ENCODE measurements at places on chromosomes 3 and 15. TPM values are rescaled to one million over a fixed set of nuclear protein-coding genes. Genes with fewer than 3 reads are reported as not detected.

- DNase-seq = peak; percentile 47
Observed at GRCh38 chr15:39230205-39230907, 350.5 kb upstream of the THBS1 start.

- DNase-seq = peak; percentile 57
Observed at GRCh38 chr3:29329986-29330890, 49.4 kb downstream of the RBMS3 start.

DNA sequence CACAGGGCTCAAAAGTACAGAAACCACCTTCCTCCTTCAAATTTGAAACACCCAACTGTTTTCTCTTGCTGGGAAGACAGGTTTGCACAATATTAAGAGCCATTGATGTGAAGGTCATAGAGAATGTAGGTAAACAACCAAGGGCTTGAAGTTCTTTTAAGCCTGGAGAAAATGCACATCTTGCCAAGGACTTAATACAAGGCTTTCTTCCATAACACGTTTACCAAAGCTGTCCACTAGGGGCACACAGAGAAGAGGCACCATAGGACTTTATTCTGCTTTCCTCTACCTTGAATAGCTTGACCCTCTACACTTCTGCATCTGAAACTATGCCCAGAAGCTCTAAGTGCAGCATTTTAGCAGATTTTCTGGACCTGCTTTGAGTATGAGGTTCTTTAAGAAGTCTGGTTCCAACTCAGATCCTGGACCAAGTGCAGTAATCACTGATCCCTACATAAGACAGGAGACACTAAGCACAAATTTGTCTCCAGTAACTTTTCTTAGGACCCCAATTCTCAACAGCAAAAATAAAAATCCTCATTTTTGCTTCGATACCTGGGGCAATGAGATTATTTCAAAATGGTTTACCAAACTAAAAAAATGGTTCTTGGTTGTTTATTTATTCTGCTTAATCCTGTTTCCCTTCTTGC, 138.0 kb downstream of the FBN1 start:
- DNase-seq = peak; percentile 70

GRCh38 chr3:122208579-122208978, 25.1 kb downstream of the CASR start:
- no peak for DNase-seq

DNA sequence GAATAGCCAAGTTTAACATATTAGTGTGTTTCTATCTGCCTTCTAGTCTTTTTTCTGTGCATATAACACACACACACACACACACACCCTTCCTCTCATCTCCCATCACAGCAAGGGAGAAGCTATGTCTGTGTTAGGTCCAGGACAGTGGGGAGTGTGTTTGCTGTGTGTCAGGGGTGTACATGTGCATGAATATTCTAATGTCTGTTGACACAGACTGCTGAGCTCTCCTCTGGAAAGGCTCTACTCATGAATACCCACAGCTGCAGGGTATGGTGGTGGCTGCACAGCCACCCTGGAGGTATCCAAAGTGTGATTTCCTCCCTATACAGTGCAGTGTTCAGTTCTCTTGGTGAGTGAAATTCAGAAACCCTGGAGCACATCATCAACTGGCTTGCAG, 42.9 kb downstream of the ARNT2 start:
- DNase-seq = no peak

DNA sequence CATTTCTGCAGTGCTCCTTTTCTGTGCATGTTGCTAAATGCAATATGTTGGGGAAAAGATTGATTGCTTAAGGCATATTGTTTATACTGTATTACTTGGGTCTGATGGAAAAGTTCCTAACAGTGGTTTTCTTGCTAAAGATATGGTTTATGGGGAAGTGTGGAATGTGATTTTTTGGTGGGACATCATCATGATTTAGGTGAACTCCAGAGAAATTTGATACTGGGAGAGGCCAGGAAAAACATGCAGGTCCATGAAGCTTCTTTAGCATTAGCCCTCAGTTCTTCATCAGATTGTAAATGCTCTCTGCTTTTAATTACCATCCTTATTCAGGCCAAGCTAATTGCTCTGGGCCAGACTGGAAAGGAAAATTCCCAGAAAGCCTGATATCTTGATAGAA, 147.5 kb downstream of the LRTM1 start:
- DNase-seq = no peak

DNA sequence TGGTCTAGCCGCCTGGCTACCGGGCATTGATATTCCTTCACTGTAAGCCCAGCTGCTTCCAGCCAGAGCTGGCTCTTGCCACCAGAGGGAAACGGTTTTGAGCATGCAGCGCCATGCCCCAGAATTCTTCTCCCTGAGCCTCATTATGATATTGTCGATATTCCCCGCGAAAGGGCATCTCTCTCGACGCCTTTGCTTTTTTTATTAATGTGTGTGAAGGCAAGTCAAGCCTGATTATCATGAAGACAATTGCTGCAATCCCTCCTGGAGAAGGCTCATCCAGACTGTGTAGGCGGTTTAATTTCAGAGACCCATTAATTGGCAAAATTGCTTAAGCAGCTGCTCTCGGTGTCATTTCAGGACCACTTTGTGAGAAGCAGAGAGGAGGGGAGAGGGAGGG, 321.2 kb upstream of the TLE3 start:
- peak; percentile 29 for DNase-seq

GRCh38 chr15:86615411-86615810, 535.7 kb downstream of the AGBL1 start:
- no peak for DNase-seq

DNA sequence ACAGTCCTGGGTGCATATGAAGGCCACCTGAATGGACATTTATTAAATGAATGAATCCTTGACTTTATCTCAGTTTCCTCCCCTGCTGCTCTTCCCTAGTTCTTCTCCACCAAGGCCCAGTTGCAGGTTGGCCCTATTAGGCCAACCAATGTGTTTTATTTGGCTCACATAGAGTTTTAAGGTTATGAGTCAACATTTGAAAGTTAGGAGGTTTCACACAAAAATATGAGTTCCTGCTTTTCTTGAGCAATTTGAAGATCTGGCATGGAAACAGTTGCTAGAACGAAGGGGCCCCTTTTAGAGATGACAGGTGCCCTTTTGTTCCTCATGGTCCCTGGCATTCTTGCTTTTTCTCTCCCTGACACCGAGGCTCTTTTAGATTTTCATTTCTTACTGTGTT, 83.0 kb upstream of the PDZRN3 start:
- DNase-seq = no peak

DNA sequence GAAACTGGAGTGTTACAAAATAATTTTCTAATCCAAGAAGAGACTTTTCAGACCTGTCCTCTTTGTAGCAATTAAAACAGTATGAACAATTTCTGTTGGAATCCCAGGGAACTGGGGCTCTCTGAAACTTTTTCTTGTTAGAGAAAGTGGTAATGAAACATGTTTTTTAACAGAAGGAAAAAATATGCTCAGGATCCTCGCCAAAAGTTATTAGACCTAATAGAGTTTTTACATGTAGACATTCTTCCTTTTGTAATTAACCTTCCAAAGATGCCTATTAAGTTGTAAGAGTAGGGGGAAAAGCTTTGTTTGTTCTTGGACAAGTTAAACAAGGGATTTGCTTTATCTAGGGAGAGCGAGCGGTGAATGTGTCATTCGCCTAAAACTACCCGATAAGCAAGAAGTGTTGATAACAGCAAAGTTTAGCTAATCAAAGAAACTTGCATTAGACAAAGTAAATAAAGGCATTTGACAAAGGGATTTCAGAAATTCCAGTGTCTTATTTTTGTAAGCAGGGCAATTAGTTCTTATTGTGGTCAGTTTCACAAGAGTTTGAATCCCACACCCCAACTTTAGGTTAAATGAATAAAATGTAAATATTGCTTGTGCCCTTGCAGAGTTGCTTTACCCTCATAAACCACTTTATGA, 2.3 kb downstream of the RARB start:
- DNase-seq = peak; percentile 36

DNA sequence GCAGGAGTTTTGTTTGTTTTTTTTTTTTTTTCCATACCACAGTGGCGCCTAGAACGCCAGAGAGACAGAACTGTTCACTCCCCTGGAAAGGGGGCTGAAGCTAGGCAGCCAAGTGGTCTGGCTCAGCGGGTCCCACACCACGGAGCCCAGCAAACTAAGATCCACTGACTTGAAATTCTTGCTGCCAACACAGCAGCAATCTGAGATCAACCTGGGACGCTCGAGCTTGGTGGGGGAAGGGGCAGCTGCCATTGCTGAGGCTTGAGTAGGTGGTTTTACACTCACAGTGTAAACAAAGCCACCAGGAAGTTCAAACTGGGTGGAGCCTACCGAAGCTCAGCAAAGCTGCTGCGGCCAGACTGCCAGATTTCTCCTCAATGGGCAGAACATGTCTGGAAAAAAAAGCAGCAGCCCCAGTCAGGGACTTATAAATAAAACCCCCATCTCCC, 29.8 kb downstream of the SPICE1 start:
- DNase-seq = no peak

GRCh38 chr3:110598847-110599490, 472.6 kb upstream of the NECTIN3 start:
- no peak for DNase-seq

DNA sequence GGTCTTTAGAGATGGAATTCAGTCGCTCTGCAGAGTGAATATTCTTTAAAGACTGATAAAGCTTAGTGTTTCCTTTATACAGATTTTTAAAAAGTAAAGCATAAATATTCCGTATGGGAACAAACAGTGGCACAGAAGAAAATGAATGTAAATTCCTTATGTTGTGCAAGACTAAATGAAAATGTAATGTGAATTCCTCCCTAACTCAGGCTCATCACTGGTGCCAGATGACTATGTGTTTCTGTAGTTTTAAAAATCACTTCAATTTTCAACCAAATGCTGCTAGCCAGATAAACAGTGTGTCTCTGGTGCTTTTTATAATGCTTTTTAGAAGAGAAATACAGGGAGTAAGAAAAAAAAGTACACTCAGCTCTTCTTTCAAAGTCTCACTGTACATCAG, 154.8 kb upstream of the SNTN start:
- DNase-seq = peak; percentile 7

- peak; percentile 35 for DNase-seq
Observed at GRCh38 chr15:68512598-68512997, 66.2 kb upstream of the CORO2B start.

GRCh38 chr3:10748040-10748439, 68.0 kb upstream of the SLC6A11 start:
- DNase-seq = no peak

DNA sequence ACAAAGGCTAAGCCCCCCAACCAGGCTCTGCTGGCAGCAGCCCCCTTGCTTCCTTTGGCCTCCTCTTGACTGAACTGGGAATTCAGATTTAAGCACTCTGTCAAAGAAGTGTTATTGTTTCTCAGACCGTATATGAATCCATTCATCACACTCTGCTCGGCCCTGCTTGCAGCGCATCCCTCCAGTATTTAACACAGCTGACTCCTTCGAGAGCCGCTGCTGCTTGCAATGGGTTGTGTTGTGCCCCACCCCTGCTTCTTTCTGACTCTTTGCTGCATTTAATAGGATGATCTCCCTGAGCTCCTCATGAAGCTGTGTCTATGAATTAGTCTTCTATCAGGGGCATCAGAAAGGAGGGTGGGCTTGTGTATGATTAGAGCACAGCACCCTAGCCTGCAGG, 31.2 kb downstream of the C3orf20 start:
- DNase-seq = no peak

DNA sequence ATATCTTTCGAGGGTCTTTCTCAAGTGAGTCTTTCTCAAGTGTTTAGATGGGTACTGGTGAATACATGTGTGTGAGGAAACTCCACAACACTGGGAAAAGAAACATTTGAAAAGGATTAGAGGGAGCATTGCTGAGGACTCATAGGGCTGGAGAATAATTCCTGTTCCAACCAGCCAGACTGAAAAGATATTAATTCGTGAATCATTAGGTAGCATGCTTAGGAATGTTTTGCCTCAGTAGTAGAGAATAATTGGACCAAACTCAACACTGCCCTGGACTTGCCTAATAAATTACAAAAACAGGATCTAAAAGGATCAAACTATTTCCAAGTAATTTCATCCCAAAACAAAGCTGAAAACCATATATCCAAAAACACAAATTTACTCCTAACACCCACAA, 17.3 kb downstream of the PP2D1 start:
- peak; percentile 88 for DNase-seq

DNA sequence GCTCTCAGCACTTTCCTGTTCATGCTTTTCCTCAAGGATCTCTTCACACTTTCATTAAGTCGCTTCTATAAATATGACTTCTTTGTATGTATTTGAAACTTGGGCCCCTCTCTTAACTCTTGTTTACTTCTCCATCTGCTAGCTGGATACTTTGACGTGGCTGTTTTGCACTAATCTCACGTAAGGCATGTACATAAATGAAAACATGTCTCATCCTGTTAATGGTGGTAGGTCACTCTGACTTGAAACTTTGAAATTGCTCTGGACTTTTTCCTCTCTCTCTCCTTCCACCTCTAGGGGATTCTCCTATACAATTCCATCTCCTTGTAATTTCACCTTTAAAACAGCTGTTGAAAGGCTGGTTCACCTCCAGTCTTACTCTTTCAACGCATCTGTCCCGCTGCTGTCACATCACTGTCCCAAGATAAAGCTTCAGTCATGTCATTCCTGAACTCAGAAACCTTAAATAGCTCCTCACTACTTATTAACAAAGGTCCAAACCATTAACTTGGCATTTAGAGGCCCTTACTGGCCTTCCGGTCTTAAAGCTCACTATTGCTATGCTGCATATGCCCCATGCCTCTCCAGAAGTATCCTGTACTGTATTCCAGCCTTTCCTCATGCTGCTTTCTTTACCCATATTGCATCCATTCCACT, 1.2 kb downstream of the BLOC1S6 start:
- peak; percentile 25 for DNase-seq

DNA sequence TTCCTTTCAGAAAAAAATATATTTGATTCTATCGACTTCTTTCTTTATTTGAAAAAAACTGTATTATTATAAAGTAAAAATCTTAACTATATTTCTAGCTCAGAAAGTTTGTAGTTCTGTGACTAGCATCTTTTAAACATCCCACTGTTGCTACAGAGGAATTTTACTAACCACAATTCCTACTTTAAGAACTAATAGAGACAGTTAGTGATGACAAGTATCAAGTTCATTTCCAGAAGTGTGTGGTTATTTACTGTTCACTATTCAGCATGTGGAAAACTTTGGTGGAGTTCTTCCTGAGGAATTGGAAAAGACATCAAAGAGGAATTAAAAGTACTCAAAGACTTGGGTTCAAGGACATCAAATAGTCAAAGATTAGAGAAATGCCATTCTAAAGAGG, 524.1 kb upstream of the CBLB start:
- no peak for DNase-seq

- DNase-seq = no peak
Observed at GRCh38 chr3:149152420-149152819, 23.0 kb downstream of the HPS3 start.

DNA sequence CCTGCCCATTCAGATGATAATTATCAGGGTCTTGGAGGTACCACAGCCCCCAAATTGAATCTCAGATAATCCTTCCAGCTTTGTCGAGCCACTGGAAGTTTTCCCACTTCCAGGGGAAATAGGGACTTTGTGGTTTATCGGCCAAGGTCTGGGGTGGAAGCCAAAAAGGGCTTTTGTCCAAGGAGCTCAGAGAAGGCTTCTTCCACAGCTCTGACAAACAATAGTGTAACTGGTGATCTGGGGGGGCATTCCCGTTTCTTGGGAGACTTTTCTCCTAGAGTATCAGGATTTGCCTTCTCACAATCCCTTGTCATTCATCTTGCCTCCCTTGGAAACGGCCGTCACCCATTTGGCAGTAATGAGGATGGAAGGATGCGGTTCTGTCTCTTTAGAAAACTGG, 18.4 kb downstream of the SRGAP3 start:
- peak; percentile 88 for DNase-seq

Gene GASK1A
- total RNA-seq = 14.6 TPM

Gene SPRED1
- total RNA-seq = 33.5 TPM

Gene FGF7
- 33.8 TPM for total RNA-seq

Gene MYD88
- 3.9 TPM for total RNA-seq

Gene SENP2
- total RNA-seq = 32.2 TPM

Gene B3GALNT1
- total RNA-seq = 20.4 TPM

Gene CRTC3
- 12.6 TPM for total RNA-seq

Gene PP2D1
- not detected for total RNA-seq

Gene TIMP4
- 2.8 TPM for total RNA-seq

Data from muscle of leg (tissue), 16 donors.